ENCODE measurements at places on chromosomes 3 and 15.
A peak's percentile ranks its signal among the peaks of the same experiment; 100 is the strongest.

DNA sequence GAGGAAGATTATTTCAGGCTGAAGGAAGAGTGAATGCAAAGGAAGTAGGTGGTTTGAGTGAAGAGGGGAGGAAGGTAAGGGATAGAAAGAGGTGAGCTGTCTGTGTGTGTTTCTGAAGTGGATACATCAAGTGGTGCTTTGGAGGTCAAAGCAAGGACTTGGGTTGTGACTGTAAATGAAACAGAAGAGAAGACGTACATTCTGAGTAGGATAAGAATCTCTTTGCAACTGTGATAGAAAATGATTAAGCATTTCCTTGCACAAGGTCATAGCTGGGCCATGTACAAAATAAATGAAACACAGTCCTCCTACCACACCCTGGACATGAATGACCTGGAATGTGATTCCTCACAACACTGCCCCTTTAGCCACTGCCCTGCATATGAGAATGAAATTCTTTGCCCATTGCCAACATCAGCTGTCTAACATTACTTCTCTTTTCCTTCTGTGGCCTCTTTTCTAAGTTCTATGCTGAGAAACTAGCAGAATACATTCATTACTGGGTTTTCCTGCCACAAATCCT, 28.3 kb upstream of the MINDY4B start:
- no peak for DNase-seq

DNA sequence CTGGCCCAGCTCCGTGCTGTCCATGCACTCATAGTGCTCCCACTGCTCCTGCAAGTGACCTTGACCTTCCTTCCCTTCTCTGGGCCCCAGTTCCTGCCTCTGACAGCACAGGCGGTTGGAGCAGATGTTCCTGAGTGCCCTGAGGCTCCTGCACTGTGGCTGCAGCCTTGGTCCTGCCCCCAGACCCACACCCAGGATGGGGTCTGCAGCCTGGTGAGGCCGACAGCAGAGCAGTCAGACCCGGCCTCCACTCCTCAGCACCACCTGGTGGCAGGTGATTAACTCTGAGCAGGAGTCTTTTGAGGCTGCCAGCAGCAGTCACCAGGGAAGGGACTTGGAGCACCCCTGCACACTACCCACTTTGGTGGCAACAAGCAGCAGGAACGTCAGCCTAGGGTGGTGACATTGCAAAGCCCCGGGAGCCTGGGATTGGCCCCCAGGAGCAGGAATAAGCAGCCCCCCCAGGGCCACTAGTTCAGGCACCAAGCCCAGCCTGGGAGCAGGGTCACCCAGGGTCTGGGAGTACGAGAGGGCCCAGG, 64.6 kb downstream of the CYP11A1 start:
- DNase-seq: peak; percentile 15

DNA sequence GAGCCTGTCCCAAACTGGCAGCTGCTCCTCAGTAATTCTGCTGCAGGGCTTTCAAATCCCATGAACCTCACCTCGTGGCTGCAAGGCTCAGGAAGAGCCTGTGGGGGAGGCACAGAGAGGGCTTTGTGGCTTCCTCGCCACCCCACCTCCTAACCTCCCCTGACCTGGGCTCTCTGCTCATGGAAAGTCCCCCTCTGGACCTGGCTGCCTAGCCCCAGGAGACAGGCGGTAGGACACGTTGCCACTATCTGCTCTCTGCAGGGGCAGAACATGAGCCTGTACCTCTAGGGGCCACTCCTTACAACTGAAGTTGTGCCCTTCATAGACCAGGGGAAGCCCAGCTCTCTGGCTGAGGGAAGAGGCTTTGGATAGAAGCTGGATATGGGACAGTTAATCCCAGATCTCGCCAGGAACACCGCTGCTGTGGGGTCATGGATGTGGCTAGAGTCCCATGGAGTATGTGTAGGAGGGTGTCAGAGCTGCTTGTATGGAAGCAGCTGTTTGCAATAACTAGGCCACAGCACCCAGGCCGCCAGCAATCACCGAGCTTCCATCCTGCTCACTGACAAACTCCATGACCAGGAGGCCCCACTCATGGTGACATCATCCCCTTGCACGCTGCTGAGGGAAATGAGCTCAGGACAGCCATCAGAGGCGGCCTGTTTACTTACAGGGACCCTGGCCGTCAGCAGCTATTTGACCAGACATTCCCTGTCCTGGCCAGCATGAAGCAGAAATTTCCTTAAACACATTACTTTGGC, 34.0 kb upstream of the CILP start:
- no peak for DNase-seq

DNA sequence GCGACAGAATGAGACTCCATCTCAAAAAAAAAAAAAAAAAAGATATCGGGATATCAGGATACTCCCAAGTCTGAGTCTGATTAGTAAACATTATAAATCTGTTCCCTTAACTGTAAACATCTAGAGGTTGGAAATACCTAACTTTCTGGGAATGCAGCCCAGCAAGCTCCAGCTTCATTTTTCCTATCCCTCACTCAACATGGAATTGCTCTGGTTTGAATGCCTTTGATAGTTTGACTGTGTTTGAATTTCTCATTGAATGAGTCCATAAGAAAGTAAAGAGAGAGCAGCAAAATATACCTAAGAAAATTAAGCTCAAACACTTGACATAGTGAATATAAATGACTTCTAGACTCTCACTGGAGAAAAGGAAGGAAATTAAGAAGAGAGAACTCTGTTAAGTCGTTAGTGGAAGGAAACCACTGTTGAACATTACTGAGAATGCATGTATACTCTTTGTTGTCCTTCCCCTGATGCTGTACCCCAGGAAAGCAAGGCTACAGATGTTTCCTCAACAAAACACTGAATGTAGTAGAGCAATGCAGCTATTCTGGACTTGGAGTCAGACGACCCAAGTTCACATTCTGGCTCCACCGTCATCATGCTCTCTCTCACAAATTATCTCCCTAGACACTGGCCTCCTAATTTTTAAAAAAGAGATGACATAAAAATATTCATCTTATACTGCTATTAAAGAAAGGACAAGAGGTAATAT, 62.4 kb downstream of the CD200 start:
- no peak for DNase-seq

- DNase-seq: no peak
These were observed 16.3 kb downstream of the RGMA start for GRCh38 chr15:93072411-93073394.

DNA sequence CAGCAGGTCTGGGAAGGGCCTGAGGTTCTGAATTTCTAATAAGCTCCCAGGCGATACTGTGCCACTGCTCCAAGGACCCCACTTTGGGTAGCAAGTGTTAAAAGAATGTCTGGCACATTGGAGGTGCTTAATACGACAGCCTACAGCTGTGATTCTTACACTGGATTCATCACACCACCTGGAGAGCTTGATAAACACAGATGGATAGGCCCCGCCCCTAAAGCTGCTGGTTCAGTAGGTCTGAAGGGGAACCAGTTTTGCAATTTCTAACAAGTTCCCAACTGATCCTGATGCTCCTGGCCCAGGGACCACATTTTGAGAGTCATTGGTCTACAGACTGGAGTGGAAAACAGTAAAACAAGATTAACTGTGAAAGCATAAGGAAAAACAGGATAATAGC, 124.8 kb upstream of the ST8SIA2 start:
- DNase-seq: no peak

GRCh38 chr3:48709051-48709461, 8.0 kb downstream of the IP6K2 start:
- DNase-seq: no peak

DNA sequence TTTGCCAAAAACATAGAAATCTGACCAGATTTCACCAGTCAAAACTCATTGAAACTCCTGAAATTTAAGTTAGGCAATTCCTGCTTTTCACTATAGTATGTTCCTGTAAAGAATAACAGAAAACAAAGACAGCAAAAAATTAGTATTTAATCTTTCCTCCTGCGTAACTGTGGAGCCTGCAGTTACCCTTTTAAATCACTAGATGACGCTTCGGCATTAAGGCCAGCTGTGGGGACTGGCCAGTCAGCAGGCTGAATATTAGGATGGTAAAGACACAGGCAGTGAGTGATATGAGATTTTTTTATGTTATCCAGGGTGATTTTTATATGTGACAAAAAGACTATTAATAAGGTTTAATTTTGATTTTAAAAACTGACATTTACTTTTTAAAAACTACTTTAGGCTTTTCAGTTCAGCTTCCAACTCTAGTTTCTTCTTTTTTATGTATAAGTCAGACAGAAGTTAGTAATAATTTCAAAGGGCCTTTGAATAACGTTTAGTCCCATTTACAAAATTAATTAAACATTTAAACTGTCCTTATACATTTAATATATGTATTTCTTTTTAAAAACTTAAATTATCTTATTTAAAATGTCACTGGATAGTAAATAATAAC, 165.1 kb downstream of the PPM1L start:
- DNase-seq: no peak

- DNase-seq: no peak
These were observed 146.3 kb downstream of the P3H2 start for GRCh38 chr3:189974359-189974758.

- DNase-seq: no peak
These were observed 34.3 kb upstream of the ANKDD1A start for GRCh38 chr15:64877435-64877834.

GRCh38 chr3:64063207-64063982, 40.1 kb upstream of the PSMD6 start:
- no peak for DNase-seq

- DNase-seq: no peak
These were observed 38.9 kb downstream of the RYK start for GRCh38 chr3:134211797-134212196.

DNA sequence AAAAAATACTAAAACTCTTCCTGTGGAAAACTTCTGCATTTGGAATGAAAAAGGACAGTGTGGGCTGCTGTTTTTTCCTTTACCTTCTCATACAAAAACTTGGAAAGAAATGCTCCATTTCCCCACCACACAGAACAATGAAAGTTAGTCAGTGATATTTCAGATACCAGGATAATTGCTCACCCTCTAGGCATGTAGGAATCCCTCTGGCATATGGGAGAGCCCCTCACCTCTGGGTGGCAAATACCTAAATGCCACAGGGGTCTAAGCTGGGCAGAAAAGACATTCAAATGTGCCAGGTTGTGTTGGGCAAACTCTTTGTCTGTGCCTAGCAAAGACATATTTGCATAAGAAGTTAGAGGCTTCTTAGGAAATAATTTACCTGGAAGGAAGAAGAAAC, 560.3 kb upstream of the NR2F2 start:
- DNase-seq: no peak

DNA sequence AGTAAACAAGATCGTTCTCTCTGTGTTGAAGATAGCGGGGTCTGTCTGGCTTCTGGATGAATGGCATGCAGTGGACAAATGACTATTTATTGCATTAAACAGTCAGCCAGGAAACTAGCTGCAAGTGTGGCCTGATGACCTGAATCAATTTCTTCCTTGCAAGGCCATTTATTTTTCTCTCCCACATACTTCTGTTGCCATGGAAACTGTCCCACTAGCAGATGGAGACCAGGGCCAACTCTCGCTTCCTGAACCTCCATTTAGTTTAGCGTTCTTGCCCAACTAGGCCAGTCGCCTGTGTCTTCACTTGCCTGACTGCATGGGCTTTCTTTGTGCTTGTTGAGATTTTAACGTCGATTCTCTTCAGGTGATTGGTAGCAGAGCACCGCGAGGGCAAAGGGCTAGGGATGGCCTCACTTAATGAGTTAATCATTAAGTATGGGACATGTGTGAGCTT, 27.6 kb downstream of the LMCD1 start:
- no peak for DNase-seq

DNA sequence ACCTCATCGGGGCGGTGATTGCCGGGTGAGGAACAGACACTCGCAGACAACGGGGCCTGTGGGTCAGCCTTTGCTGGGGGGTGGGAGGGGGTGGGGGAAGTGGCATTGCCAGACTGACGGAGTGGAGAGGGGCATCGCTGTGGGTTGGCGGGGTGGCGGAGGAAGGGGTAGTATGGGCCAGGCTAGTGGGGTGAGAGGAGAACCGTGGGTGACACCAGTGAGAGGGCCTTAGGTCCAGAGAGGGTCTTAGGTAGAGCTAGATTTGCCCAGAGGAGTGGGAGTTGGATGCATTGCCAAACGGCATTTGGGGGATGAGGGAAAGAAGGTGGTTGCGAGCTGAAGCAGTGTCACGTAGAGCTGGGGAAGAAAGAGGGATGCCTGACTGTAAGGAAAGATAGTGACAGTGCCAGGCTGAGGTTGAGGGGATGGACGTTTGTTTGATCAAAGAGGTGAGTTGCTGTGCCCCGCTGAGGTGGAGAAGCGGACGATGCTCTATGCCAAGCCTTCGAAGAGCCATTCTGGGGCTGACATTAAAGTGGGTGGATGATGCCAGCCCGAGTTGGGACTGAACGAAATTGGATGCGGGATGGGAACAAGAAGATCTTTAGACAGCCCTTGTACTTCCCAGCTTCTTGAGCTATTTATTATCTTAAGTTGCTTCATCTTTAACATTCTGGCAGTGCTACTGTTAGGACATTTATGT, 572 bp downstream of the DNAJB11 start:
- no peak for DNase-seq

- no peak for DNase-seq
These were observed 8.7 kb downstream of the ISG20 start for GRCh38 chr15:88647351-88648105.

- DNase-seq: no peak
These were observed 481.9 kb downstream of the FOXP1 start for GRCh38 chr3:71101626-71102025.

DNA sequence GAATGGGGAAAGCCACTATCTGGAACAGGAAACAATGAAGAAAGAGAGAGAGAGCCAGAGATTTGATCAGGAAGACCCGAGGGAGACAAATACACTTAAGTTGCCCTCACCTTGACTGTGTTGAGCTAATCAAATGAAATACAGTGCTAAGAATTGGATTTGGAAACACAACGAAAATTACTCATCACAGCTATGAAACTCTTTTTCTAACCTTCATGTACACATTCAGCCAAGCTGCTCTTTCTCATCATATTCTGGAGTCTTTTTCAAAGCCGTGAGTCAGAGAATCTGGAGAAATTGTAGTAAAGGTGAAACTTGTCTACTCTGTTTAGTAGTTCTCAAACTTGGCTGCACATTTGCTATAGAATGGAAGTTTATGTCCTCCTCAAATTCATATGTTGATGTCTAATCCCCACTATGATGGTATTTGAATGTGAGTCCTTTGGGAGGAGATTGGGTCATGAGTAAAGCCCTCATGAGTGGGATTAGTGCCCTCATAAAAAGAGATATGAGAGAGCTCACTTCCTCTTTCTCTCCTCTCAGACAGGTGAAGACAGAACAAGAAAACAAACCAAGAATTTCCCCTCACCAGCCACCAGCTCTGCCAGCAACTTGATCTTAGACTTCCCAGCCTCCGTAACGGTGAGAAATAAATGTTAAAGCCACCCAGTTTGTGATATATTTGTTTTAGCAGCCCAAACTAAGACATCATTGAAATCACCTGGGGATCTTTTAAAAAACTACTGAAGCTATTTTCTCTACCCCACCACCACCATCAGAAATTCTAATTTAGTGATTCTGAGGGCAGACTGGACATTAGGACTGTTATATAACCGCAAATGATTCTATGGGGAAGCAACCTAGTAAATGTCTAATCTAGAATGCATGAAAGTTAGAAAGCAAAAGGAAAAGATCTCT, 143.6 kb upstream of the GRM7 start:
- no peak for DNase-seq

- DNase-seq: no peak
These were observed 104.9 kb upstream of the LRRFIP2 start for GRCh38 chr3:37279236-37279635.

GRCh38 chr15:51641490-51642130, 19.0 kb upstream of the DMXL2 start:
- no peak for DNase-seq

- DNase-seq: no peak
These were observed 38.8 kb upstream of the TIMP4 start for GRCh38 chr3:12197475-12197874.

- DNase-seq: no peak
These were observed 19.2 kb upstream of the MAP6D1 start for GRCh38 chr3:183844606-183845005.

GRCh38 chr15:92510163-92510882, 116.6 kb downstream of the ST8SIA2 start:
- no peak for DNase-seq
